Activated CD8-positive, alpha-beta T cell treated with anti-CD3 and anti-CD28 coated beads, Interleukin-2, amount 10 ng/mL, durations not matched to agents 7 days and 5 days (primary cell): ENCODE measurements at places on chromosomes 16 and 17.
A peak's percentile ranks its signal among the peaks of the same experiment; 100 is the strongest.

DNA sequence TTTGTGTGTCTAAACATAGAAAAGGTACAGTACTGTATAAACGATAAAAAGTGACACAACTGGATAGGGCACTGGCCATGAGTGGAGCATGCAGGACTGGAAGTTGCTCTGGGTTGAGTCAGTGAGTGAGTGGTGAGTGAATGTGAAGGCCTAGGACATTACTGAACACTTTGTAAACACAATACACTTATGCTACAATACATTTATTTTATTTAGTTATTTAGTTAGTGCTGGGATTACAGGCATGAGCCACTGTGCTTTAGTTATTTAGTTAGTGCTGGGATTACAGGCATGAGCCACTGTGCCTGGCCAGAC lies 4.6 kb downstream of the CFAP20 start:
- no peaks in the 10 kb centered on the region for H3K27me3 ChIP-seq
- no peak for DNase-seq
- no peak overlapping the region for H3K4me3 ChIP-seq
- peaks cover 59% of the 10 kb centered on the region for H3K4me1 ChIP-seq
- peak overlapping the region; percentile 69 for H3K27ac ChIP-seq

- no peaks in the 10 kb centered on the region for H3K36me3 ChIP-seq
- H3K4me1 ChIP-seq: peaks cover under 1% of the 10 kb centered on the region
- H3K4me3 ChIP-seq: no peak overlapping the region
- no peak for DNase-seq
- H3K27ac ChIP-seq: no peak overlapping the region
- peaks cover 89% of the 10 kb centered on the region for H3K27me3 ChIP-seq
Measured at GRCh38 chr17:39599004-39599664, 8.6 kb downstream of the NEUROD2 start.

DNA sequence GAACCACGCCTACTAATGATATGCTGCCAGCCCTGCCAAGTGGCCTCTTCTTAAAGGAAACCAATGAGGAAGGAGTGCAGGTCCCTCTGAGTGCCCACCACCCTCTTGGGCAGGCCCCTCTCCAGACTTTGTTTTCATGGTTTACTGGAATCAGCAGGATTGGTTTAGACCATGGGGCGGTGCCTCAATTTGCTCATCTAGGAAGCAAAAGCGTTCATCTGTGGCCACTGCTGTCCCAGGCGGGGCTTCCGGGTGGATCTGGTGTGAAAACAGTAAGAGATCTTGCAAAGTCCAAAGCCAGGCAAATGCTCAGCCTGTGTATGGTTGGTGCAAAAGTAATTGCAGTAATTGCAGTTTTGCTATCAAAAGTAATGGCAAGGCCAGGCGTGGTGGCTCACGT lies 71.3 kb downstream of the AMFR start:
- no peak overlapping the region for H3K4me3 ChIP-seq
- H3K27ac ChIP-seq: no peak overlapping the region
- H3K27me3 ChIP-seq: no peaks in the 10 kb centered on the region
- H3K4me1 ChIP-seq: peaks cover 35% of the 10 kb centered on the region

DNA sequence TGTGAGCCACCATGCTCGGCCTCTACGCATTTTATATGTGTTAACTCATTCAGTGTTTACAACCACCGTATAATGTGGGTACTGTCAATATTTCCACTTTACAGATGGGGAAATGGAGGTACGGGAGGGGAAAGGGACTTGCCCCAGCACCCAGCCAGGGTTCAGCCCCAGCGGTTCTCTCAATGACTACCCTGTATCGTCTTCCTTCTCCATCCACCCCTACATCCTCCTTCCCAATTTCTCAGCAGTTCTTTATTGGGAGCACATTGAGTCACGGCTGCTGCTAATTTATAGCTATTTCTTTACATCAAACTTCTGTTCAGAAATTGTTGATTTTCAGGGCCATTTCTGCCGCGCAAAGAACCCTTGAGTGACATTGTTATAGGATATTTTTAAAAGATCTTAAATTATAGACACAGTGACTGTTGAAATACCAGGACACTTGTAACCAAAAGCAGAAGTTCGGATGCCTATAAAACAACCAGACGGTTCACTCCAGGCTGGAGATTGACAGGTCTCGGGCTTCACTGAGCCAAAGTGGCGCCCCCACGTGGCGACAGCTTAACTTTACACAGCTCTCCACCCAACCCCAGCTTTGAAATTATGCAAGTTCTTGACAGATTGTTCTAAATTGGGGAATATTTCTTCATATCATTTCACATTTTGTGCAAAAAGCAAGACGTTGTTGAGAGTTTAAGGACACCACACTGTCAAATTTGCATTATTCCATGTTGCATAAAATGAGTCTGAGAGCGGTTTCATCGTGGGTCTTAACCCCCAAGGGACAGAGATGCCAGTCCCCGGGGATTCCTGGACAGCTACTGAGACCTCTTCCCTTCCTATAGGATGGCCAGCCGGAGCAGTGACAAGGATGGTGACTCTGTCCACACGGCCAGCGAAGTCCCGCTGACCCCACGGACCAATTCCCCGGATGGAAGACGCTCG lies 11.8 kb downstream of the SYT17 start:
- H3K36me3 ChIP-seq: no peaks in the 10 kb centered on the region
- peak; percentile 48 for DNase-seq
- H3K27ac ChIP-seq: no peak overlapping the region
- no peaks in the 10 kb centered on the region for H3K27me3 ChIP-seq

GRCh38 chr16:23615805-23616204 lies 19.7 kb upstream of the NDUFAB1 start:
- peaks cover 33% of the 10 kb centered on the region for H3K36me3 ChIP-seq
- no peak overlapping the region for H3K4me3 ChIP-seq
- no peak for DNase-seq
- no peaks in the 10 kb centered on the region for H3K4me1 ChIP-seq

GRCh38 chr17:80743181-80743771 lies 198.6 kb downstream of the RPTOR start:
- H3K27me3 ChIP-seq: no peaks in the 10 kb centered on the region
- H3K4me1 ChIP-seq: peaks cover 59% of the 10 kb centered on the region
- DNase-seq: peak; percentile 76
